ENCODE measurements at places on chromosomes 1 and 21.

- DNase-seq = no peak
Observed at GRCh38 chr1:41532206-41532975, 47.9 kb upstream of the EDN2 start.

DNA sequence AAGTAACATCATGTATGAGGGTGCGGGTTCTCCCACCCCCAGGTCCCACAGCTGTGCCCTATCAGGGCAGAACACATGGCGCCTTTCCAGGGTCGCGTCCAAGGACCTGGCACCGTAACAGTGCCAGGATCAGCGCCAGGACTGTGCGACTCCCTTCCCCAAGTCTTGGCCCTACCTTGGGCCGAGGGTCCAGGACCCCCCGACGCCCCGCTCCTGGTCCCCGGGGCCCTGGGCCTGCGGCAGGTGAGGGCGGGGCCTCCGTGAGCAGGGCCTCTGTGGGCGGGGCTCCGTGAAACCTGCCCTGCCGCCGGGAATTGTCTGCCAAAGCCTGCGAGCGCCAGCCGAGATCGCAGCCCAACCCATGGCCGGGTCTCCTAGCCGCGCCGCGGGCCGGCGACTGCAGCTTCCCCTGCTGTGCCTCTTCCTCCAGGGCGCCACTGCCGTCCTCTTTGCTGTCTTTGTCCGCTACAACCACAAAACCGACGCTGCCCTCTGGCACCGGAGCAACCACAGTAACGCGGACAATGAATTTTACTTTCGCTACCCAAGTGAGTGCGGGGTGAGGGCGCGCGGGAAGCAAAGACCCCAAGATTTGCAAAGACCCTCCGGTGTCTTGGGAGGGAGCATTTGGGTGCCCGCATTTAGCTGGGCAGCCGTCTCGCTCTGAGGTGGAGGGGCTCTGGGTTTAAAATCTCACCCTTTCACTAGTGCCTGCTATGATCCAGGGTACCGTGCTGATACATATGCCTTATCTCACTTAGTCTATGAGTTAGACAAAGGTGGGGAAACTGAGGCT is at the start of gene RHBG:
Gene RHBG, plus strand, starts transcription at position 323 of the 796 bp plus-strand sequence. Its CDS starts 39 bp downstream, at position 362.
- peak; percentile 68 for DNase-seq

- DNase-seq = no peak
Observed at GRCh38 chr21:46425041-46425440, 33.6 kb upstream of the DIP2A start.

GRCh38 chr1:68725001-68725752 is 228.3 kb upstream of the DEPDC1 start:
- no peak for DNase-seq

DNA sequence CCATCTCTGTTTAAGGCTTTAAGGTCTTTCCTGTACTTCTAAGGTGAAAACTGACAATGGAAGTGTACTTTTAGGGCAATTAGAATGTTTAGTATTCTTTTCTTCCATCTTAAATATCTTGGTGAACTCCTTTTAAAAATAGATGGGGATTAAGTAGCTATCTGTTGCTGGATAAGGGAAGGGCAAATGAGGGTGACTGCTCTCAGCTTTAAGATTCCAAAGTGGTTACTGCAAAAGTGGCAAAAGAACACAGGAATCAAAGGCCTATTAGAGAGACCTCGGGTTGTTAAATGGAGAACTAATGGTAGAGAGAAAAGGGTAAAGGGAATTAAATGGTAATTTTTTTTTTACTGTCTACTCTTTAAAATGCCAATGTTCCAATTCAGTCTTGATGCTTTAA is 774.1 kb upstream of the B3GALT2 start:
- no peak for DNase-seq

DNA sequence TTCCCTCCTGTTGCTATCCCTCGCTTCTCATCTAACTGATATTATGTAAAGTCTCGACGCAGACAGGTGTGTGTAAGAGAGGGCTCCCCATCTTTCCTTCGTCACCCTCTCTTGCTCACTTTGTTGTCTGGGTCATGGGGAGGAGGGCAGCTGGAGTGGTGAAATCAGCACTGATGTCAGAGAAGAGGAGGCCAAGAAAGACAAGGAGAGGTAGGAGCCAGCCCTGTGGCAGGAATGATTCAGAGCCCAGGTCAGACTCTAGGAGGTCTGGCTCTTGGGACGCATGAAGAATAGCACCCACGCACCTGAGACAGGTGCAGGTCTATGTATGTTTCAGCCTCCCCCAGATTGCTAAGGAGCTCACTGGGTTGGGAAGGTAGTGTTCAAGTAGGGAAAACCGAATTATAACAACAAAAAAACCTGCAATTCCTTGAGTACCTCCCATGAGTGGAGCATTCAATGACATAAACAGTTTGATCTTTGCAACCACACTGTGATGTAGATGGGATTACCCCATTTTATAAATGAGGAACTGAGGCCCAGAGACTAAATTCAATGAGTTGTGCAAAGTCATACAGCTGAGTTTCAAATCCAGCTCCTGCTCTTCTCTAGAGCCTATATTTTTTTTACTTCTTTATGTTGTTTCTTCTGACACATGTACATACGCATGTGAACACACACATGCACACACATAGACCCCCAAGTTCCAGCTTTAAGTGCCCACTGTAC is 10.4 kb downstream of the NUAK2 start:
- DNase-seq = no peak

DNA sequence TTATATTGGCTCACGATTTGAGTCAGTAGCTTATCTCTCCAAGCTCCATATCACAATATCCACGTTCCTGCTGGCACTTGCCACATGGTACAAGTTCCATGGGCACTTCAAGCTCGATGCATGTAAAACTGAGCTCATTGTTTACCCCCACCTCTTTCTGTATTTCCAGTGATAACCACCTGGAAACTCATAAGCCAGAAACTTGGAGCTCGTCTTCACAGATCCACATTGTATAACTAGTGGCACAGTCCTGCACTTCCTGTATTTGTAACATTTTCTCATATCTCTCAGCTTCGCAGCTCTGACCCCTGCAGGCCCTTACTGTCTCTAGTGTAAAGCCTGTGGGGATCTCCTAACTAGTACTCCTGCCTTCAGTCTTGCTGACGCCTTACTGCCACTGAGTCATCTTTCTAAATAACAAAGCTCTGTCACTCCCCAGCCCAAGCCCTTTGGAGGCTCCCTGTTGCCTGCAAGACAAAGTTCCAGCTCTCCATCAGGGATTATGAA is 6.5 kb upstream of the C2CD4D start:
- DNase-seq = no peak

DNA sequence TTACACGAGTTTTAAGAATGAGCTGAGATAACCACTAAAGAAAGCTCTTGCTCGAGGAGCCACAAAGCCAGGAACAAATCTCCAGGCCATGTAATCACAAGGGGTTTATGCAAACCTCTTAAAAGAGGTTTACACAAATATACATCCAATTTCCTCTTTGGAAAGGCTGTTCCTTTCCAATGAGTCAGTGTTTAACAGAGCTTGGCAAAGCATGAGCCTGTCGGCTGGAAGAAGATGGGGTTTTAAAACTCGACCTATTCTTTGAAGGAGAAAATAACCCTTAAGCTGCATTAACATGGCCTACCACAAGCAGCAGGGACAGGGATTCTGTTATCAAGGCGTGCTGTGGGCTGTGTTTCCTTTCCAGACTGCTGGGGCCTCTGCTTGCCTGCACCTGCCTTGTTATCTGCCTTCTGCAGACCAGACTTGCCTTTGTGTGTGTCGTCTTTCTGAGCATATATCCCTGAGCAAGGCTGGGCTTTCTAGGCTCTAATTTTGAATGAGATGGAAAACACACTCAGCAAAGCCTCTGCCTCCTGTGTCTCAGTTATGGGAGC is 40.6 kb upstream of the CYP2J2 start:
- no peak for DNase-seq

GRCh38 chr1:61851235-61851634 is 109.0 kb downstream of the PATJ start:
- no peak for DNase-seq

DNA sequence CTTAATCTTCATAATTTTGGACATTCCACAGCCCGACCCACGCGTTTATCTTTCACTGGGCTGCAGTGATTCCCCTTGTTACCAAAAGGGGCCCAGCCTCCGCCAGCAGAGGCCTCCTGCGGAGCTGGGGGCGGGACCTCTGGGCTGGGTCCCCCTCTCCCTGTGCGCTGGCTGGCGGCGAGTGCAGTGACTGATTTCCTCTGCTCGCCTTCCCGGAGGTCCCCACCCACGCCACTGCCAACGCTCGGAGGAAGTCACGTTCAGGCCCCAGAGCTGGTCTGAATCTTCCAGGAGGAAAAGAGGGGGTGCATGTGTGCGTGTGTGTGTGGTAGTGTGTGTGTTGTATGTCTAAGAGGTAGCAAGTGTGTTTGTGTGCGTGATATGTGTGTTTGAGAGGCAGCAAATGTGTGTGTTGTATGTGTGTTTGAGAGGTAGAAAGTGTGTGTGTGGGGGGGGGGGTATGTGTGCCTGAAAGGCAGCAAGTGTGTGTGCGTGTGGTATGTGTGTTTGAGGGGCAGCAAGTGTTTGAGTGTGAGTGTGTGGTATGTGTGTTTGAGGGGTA is 35.0 kb upstream of the JAK1 start:
- DNase-seq = no peak

- DNase-seq = no peak
Observed at GRCh38 chr1:11373895-11374747, 101.1 kb downstream of the UBIAD1 start.

DNA sequence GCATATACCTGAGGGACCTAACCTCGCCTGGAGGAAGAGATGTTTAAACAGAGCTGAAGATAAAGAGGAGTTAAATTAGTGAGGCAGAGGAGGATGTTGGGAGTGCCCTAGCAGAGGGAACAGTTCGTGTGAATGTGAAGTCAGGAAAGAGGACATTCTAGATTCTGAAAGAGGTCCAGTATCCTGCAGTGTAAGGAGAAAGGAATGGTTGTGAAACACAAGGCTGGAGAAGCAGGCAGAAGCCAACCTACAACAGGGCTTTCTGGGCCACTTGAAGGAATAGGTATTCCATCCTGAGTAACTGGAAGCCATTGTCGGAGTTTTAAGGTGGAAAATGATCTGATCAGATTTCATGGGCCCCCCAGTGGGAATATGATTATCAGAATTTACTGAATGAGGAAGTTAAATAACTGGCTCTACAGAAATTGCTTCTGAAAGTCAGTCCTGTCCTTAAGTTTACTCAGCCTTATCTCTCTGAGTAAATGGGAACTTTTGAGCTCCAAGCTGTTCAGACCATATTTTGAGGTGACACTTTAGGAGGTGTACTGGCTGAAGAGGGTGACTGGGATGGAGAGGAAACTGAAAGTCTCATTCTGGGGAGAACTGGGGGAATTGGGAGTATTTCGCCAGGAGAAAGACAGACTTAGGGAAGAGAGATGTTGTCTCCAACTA is 24.4 kb upstream of the FAAH start:
- no peak for DNase-seq

- no peak for DNase-seq
Observed at GRCh38 chr1:13813398-13814012, 113.5 kb downstream of the PRDM2 start.

GRCh38 chr1:237355022-237355421 is 313.0 kb downstream of the RYR2 start:
- no peak for DNase-seq

- DNase-seq = no peak
Observed at GRCh38 chr1:152244576-152245273, 20.7 kb upstream of the HRNR start.

GRCh38 chr1:67679691-67680090 is 5.3 kb upstream of the GADD45A start:
- no peak for DNase-seq

- no peak for DNase-seq
Observed at GRCh38 chr1:194870860-194871259, 1684.4 kb upstream of the B3GALT2 start.

DNA sequence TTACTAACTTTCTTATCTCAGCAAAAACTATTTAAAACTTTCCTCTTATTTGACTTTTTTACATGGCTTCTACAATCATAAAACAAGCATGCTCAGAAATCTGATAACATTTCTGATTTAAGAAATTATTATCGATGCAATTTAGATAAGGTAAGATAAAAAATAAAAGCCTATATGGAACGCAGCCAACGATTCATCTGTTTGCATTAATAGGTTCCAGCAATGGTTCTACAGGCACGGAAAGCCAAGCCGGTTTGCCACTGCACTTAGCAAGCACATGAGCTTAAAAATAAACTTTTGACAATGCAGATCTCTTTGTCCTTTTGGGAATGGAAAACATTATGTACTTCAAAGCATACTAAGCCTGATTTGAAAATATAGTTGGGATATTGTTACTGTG is 77.5 kb upstream of the KCNK2 start:
- no peak for DNase-seq

DNA sequence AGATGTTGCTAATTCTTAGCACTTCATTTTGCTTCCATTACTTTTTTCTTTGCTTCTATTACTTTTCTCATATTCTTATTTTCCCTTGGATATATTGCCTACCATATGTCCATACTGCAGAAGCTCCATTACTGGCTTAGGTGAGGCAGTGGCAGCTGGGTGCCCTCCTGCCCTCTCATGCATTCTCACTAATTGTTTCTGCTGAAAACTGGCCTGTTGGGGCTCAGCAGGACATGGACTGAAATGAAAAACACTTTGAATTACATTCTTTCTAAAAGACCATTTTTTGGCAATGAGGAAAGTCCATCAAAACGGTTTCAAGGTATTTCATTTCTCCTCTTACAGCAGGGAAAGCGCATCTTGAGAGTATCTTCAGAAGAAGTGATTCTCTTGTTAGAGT is 122.9 kb downstream of the MAST2 start:
- no peak for DNase-seq

DNA sequence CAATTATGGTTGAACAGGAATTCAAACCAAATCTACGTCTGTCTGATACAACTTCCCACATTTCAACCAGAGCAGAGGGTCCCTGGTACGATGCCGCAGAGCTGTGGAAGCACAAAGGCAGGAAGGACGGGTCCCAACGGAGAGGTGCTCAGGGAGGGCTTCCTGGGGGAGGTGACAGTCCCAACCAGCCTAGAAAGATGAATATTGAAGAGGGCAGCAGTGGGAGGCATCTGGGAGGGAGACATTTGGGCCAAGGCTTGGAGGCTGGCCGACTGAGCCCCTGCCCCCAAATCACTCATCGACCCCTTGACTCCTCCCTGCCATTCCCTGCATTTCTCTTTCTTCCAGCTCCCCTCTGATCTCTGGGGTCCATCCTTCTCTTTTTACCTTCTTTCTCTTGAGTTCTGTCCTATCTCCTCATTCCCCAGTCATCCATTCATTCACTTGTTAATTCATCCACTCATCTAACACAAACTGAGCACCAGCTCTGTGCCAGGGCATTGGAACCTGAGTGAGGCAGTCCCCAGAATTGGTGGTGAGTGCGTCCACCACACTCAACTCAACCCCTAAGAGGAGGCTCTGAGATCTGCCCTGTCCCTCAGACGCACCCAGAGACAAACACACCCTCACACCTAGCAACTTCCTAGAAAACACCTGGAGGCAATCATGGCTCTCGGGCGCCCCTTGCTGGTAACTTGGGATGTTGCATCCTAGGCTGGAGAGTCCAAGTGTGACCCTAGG is 13.2 kb upstream of the CELA3B start:
- DNase-seq = peak; percentile 18
